Activated CD4-positive, alpha-beta T cell treated with anti-CD3 and anti-CD28 coated beads for 48 hours (primary cell): ENCODE measurements at places on chromosomes 12 and 14.

GRCh38 chr12:32609966-32610365 lies 69.1 kb upstream of the DNM1L start:
- no peak for DNase-seq

GRCh38 chr14:74531006-74531405 lies 37.4 kb downstream of the ISCA2 start:
- DNase-seq, result no peak

DNA sequence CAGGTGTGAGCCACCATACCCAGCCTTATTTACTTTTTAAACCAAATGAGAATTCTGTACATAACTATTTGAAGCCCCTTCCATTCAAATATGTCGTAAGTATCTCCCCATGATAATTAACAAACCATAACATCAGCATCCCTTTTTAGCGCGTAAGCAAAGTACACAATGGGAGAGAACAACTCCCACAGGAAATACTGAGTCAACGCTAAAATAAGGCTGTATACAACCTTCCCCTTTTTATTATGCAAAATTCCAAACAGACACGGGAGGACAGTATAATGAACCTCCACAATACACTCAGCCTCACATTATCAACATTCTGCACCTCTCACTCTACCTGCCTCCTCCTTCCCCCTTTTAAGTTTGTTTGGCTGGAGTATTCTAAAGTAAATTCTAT lies 73.5 kb downstream of the CCDC88C start:
- DNase-seq, result no peak

DNA sequence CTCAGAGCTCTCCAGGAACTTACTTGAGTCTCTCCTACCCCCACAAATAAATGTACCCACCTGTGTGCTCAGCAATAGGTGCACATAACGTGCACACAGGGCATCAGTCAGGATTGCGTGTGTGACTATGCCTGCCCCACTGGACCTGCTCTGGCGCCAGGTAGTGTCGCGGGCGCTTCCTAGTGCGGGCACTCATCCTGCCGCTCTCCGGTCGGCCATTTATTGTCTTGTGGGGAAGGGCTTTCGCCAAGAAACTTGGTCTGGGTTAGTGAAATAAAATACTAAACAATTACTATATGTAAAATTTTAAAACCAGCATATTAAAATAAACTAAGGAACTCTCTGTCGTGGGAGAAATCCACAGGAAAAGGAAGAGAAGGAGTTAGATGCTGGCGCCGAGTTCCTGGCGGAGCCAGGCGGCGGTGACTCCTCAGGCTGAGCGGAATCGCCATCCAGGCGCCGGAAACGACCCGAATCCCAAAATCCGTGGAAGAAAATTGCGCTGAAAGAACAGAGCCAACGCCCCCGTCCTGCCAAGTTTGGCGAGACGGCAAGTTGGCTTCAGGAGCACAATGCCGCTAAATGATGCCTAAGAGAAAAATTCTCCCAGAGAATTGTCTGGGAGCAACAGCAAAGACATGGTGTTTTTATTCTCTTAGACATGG lies 7.9 kb upstream of the HOXC13 start:
- DNase-seq, result no peak

- DNase-seq, result peak; percentile 9
These were observed 88.6 kb downstream of the R3HDM2 start for GRCh38 chr12:57342207-57342691.

- DNase-seq, result no peak
These were observed 8.6 kb downstream of the DDN start for GRCh38 chr12:48990552-48990951.

GRCh38 chr12:113165521-113166450 lies 16.3 kb downstream of the CFAP73 start:
- no peak for DNase-seq

- DNase-seq, result no peak
These were observed 195.7 kb downstream of the FBXL14 start for GRCh38 chr12:1398673-1399072.

DNA sequence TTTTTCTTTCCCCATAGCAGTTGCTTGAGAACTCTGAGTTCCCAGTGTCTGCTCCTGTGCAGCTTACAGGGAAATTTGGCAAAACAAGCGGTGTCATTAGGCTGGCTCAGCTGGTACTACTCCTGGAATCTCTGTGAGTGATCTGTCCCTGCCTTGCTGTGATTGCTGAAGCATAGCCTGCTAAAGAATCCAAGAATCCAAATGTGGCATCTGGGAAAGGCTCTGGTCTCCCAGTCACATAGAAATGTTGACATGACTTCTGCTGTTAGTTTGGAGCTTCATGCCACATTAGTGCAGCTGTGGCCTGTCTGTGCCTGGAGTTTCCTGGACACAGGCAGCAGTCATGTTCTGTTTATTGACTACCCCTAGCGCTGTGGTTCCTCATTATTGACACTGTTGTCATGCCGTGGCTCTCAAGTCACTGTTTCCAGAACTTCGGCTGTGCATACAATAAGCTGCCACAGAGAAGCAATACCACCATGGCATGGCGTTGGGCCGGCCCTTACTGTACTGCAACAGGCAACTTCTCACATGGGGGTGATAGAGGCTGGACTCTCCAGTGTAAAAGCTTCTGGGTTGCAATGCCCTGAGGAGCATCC lies 166.8 kb downstream of the MYRFL start:
- no peak for DNase-seq

DNA sequence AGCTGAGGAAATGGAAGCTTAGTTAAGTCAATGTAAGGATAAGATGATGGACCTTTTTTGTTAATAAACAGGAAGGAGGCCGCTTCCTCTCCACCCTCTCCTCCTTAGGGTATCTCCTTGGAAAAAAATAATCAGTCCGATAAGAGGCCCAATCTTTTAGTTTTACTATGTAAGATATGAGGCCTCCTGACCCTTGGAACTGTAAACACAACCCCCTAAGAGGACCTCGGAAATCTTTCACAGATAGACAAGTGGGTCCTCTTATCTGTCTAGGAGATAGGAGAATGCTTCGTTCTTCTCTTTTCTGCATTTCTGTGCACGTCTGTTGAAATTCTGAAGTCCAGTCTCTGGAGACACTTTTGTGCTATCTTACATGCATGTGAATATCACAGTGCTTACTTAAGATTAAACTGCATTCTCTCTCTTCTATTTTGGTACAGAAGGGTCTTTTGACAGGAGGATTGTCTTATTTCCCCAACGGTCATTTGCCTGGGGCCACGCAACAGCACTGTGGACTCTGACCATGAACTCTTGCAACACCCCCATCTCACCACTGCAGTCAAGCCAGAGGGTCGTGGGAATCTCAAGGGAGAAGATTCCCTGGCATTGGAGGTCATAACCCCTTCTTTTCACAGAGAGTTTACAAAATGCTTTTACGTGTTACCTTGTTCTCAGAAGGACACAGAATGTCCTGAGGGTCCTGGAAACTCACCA lies 313.0 kb upstream of the RTL1 start:
- no peak for DNase-seq

GRCh38 chr14:57060276-57060955 lies 208.3 kb downstream of the EXOC5 start:
- DNase-seq, result peak; percentile 54

GRCh38 chr12:65779091-65779642 lies 45.1 kb upstream of the HMGA2 start:
- DNase-seq, result no peak

- DNase-seq, result no peak
These were observed 130.3 kb downstream of the NCOR2 start for GRCh38 chr12:124437121-124437520.

- peak; percentile 14 for DNase-seq
These were observed 990 bp downstream of the FERMT2 start for GRCh38 chr14:52949711-52950409.

- peak; percentile 56 for DNase-seq
These were observed 32.5 kb upstream of the PLEKHG6 start for GRCh38 chr12:6277982-6278438.

GRCh38 chr14:28264306-28264705 lies 502.3 kb upstream of the FOXG1 start:
- no peak for DNase-seq

GRCh38 chr12:51818566-51819300 lies 29.8 kb downstream of the FIGNL2 start:
- DNase-seq, result no peak

GRCh38 chr12:61521258-61521657 lies 738.9 kb upstream of the USP15 start:
- DNase-seq, result no peak

- no peak for DNase-seq
These were observed 66.0 kb upstream of the TRAF3 start for GRCh38 chr14:102711207-102711606.

- no peak for DNase-seq
These were observed 154.9 kb downstream of the C12orf75 start for GRCh38 chr12:105485321-105485910.

DNA sequence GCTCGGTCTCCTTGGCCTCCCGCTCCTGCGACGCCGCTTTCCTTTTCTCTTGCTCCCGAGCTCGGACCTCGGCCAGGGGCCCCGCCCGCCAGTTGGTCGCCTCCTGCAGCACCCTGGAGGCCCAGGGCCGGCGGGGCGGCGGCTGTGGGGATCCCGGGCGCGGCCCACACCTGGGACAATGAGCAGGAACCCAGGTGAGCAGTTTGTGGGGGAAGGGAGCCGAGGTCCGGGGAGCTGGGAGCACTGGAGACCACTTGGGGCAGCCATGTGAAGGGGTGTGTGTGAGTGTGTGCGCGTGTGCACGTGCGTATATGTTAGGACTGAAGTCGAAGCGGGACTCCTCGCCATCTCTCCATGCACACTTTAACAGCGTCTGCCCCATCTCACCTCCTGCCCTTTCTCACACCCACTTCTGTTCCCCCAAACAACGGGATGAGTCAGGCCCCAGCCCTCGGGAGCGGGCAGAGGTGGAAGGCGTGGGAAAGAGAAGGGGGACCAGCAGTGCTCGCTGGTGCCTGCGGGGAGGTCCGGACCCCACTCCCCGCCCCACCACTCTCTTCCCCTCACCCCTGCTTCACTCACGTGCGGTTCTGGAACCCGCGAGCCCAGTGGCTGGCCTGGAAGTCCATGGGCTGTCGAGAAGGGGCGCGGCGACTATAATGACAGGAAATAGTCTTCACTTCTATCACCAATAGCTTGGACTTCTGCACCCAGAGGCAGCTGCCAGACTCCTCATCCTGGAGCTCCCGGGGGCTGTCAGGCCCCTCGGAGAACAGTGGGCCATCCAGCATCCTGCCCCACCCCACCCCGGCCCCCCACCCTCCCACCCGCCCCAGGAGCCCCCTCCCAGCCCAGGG lies 450 bp downstream of the DDN start:
- DNase-seq, result peak; percentile 42

GRCh38 chr12:107379852-107380567 lies 286.7 kb upstream of the CRY1 start:
- no peak for DNase-seq

DNA sequence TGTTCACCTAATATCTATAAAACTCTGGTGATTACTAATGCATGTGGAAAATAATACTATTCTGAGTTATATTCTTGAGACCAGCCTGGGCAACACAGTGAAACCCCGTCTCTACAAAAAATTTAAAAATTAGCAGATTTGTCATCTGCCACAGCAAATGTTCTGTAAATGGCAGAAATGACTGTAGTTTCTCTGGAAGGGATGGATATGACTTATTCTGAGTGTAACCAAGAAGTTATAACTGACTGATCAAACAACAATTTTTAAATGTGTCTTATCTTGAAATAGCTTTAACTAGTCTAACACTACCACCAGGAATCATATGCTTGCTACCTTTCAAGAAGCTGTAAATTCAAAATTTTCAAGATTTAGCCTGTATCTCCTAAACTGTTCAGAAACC lies 88.7 kb downstream of the PLBD1 start:
- no peak for DNase-seq

- DNase-seq, result no peak
These were observed 117.4 kb downstream of the DAD1 start for GRCh38 chr14:22471545-22472121.

DNA sequence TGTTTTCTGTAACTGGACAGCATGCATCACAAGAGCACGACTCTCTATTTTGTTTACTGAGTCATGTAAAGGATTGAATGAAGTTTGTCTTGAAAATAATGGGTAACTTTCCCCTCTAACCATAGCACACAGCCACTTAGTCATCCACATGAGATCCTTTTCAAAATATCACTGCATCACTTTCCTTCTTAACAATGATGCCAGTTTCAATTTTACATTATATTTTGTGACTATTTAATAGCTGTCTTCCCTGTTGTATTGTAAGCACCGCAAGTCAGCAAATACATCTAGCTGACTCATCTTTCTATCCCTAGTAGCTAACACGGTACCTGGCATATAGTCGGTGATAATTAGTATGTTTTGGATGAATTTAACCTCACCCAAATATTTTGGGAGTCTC lies 83.3 kb upstream of the PPM1H start:
- no peak for DNase-seq

- DNase-seq, result no peak
These were observed 93.9 kb downstream of the NKX2-1 start for GRCh38 chr14:36426113-36426512.

DNA sequence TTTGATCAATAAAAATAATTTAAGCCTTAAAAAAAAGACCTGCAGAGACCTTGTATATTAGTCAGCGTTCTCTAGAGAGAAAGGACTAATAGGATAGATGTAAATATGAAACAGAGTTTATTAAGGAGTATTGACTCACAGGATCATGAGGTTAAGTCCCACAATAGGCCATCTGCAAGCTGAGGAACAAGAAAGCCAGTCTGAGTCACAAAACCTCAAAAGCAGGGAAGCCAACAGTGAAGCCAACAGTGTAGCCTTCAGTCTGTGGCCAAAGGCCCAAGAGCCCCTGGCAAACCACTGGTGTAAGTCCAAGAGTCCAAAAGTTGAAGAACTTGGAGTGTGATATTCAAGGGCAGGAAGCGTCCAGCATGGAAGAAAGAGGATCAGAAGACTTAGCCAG lies 66.3 kb downstream of the TBX5 start:
- no peak for DNase-seq

- DNase-seq, result no peak
These were observed 1.1 kb downstream of the NCAPD2 start for GRCh38 chr12:6494968-6495367.

DNA sequence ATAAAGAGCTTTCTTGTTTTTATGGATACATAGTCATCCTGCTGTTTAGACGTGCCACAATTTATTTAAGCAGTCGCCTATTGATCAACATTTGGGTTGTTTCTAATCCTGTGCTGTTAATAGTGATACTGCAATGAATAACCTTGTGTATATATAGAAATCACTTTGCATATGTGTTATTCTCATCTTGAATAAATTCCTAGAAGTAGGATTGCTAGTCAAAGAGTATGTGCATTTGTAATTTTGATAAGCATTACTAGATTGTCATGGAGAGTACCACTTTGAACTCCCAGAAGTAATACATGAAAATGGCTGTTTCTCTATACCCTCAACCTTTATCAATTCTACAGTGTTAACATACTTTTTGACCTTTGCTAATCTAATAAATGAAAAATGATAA lies 44.9 kb upstream of the KCNH3 start:
- no peak for DNase-seq

DNA sequence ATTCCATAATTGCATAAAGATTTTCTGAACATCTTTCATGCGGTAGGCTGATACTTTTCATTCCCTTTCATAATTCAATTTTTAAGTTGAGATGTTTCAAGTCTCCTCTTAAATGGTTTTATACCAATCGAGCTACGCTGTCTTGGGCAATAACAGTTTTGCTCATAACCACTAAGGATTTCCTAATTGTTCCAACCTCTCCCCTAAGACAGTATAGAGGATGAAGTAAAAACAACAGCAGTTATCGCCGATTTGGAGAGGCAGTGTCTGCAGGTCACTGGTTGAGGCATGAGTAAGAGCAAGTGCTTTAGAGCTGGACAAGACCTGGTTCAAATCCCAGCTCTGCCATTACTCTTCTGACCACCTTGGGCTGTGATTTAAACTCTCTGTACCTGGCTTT lies 6.9 kb upstream of the MED13L start:
- DNase-seq, result no peak

GRCh38 chr14:54730156-54730961 lies 163.4 kb downstream of the SAMD4A start:
- peak; percentile 49 for DNase-seq

GRCh38 chr14:103563844-103564505 lies 1.2 kb downstream of the COA8 start:
- DNase-seq, result no peak
